ENCODE measurements at places on chromosomes 13 and 19.

GRCh38 chr19:41528106-41528505, 47.9 kb upstream of the CEACAM21 start:
- no peak for DNase-seq

- no peak for DNase-seq
These were observed 404.4 kb downstream of the SPRY2 start for GRCh38 chr13:79936368-79937136.

DNA sequence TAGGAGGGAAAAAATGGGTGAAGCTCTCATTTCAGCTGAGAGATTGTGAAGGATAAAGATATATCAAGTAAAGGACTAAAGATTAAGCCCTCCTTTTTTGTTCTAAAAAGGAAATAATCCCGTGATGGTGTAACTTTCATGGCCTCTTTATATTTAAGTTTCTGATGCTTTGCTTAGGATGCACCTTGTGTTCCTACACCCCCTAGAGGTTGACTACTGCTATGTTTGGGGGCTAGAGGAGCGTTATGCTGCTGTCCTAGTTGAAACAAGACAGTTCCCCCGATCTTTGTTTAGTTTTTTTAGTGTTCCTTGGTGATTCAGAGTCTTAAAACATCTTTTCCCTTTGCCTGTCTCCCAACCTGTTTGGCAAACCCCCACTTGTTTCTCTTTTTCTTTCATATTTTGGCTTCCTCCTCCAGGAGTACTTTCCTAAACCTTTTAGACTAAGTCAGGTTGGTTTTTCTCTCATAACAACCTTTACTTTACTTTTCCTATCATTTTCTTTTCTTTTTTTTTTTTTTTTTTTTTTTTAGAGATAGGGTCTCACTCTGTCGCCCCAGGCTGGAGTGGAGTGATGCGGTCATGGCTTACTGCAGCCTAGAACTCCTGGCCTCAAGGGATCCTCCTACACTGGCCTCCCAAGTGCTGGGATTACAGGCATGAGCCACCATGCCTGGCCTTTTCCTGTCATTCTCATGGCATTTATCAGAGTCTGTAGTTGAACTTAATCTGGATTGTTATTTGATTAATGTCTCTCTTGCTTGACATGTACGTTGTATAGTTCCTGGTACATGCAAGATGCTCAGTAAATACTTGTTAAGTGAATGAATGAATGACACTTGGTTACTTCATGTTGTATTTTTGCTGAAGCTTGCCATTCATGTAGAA, 2.8 kb downstream of the UBA2 start:
- no peak for DNase-seq

DNA sequence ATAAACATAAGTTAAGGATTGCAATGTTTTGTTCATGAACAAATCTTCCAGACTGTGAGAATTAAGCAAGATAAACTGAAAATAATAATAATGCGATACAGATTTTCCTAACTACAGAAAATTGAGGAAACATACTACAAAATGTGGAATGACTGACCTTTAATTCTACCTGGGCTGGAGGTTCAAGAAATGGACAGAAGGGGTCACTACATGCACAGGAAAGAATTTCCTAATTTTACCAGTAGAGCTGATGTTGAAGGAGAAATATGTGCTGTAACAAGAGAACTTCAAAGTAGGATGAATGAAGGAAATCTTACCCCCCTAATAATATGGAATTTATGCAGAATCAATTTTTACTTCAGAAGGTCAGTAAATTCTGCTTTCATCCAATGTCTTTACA, 62.3 kb downstream of the ZNF627 start:
- no peak for DNase-seq

- no peak for DNase-seq
These were observed 428.6 kb downstream of the RFC3 start for GRCh38 chr13:34246511-34246910.

DNA sequence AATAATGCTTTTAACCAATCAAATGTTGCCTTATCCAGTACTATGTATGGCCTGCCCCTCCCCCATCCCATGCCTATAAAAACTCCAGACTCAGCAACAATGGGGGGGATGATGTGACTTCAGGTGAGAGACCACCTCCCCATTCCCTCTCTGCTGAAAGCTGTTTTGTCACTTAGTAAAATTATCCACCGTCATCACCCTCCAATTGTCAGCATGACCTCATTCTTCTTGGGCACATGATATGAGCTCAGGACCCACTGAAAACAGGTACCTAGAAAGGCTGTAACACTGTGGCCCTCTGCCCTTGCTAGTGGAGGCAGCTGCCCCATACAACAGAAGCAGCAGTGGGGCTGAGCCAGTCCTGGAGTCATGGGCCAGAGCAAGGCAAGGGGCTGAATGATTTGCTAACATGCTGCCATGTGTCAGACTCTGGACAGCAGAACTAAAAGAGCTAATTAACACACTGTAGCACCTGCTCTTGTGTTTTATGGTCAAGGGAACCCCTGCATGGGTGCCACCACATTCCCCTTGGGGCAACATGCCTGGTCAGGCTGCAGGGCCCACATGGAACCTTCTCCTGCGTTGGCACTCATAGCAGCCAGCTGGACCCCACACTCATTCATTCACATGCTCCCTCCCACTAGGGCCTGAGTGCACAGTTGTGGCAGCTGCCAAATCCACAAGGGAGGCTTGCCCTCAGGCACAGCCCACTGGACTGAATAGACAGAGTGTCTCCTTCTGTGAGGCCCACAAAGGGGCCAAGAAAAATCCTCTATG, 722.2 kb upstream of the PCDH20 start:
- DNase-seq = no peak

GRCh38 chr19:5096536-5096935, 127.6 kb downstream of the KDM4B start:
- no peak for DNase-seq

GRCh38 chr19:11191273-11191755, 6.0 kb downstream of the KANK2 start:
- no peak for DNase-seq

DNA sequence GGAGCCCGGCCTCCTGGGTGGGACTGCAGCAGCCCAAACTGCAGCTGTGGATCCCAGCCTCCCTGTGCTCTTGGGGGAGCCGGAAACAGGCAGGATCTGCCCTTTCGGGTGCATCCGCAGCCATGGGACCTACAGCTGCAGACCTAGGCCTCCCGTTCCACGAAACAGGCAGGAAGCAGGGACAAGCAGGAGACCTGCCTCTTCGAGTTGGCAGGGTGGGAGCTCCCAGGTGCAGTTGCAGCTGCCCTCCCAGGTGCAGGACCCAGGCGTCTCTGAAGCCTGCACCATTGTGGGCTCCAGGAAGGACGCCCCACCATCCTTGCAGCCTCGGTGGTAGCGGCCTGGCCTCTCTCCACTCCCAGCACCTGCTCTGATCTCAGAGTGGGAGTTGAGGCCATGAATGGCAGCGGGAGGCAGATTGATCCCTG, 189.0 kb upstream of the KLHL1 start:
- no peak for DNase-seq

- no peak for DNase-seq
These were observed 23.0 kb upstream of the OLFM4 start for GRCh38 chr13:53005626-53006025.

GRCh38 chr13:113063091-113063491, 42.5 kb upstream of the F7 start:
- DNase-seq = no peak

DNA sequence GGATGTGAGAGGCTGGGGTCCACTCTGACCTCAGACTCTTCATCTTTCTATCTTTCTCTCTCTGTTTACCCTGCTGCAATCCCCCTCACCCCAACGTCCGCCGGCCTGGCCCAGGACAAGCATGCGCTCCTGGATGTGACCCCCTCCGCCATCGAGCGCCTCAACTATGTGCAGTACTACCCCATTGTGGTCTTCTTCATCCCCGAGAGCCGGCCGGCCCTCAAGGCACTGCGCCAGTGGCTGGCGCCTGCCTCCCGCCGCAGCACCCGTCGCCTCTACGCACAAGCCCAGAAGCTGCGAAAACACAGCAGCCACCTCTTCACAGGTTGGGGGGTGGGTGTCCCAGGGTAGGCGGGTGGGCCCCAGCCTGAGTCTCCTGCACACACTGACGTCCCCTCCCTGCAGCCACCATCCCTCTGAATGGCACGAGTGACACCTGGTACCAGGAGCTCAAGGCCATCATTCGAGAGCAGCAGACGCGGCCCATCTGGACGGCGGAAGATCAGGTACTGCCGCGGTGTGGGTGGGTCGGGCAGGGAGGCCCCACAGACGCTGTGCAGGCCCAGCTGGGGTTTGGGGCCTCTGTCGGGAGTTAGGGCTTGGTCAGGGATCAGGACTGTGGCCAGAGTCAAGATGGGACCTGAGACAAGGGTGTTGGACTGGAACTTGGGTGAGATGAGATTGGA, 15.0 kb downstream of the APBA3 start:
- no peak for DNase-seq

GRCh38 chr19:901216-902092, 8.2 kb downstream of the RNU6-9 start:
- no peak for DNase-seq

DNA sequence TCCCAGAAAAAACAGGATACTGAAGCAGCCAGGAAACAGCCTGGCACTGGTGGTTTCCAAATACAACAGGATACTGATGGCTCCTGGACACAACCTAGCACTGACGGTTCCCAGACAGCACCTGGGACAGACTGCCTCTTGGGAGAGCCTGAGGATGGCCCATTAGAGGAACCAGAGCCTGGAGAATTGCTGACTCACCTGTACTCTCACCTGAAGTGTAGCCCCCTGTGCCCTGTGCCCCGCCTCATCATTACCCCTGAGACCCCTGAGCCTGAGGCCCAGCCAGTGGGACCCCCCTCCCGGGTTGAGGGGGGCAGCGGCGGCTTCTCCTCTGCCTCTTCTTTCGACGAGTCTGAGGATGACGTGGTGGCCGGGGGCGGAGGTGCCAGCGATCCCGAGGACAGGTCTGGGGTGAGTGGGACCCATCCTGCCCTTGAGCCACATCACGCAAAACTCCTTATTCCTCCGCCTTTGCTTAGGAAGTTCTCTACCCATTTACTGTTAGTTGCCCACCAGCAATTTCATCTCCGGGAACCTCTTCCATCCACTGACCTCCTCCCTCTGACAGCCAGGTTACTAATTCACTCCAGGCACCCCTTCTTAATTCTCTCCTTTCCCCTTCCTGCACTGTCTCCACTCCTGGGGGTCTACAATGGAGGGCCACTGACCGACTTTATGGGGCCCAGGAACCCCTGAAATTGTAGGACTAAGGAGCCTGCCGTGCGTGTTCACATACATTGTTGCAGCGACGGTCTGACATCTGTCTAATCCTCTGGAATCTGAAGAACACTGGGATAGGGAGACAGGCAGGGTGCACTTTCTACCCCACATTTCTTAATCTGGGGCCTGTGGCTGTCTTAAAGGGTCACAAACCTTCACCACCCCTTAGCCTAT, 1.2 kb downstream of the ITPKC start:
- no peak for DNase-seq

GRCh38 chr13:43522788-43523187, 264.0 kb downstream of the ENOX1 start:
- DNase-seq = no peak

GRCh38 chr13:106090001-106090400, 445.5 kb downstream of the EFNB2 start:
- DNase-seq = no peak

GRCh38 chr19:53131727-53132126, 983 bp downstream of the ZNF415 start:
- no peak for DNase-seq
